ENCODE measurements at places on chromosomes 11 and 22. TPM values are rescaled to one million over a fixed set of nuclear protein-coding genes. Genes with fewer than 3 reads are reported as not detected.

DNA sequence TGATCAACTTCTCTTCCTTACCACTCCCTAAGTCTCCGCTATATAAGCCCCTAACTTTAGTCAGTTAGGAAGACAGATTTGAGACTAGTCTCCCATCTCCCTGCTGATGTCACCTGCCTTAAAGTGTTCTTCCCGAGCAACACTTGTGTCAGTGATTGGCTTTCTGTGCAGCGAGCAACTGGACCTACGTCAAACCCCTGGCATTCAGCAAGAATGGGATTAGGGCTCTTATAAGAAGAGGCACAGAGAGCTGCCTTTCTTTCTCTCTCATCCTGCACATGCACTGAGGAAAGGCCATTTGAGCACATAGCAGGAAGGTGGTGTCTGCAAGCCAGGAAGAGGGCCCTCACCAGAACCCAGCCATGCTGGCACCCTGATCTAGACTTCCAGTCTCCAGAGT lies 116.6 kb upstream of the THY1 start:
- H3K36me3 ChIP-seq: no peaks in the 10 kb centered on the region
- no peak overlapping the region for H3K4me3 ChIP-seq
- H3K27me3 ChIP-seq: no peaks in the 10 kb centered on the region
- DNase-seq: no peak
- no peaks in the 10 kb centered on the region for H3K4me1 ChIP-seq

GRCh38 chr11:62459080-62459479 lies 40.2 kb downstream of the SCGB1A1 start:
- no peak overlapping the region for H3K4me3 ChIP-seq
- no peak for DNase-seq
- no peaks in the 10 kb centered on the region for H3K27me3 ChIP-seq
- no peaks in the 10 kb centered on the region for H3K4me1 ChIP-seq
- H3K27ac ChIP-seq: no peak overlapping the region

DNA sequence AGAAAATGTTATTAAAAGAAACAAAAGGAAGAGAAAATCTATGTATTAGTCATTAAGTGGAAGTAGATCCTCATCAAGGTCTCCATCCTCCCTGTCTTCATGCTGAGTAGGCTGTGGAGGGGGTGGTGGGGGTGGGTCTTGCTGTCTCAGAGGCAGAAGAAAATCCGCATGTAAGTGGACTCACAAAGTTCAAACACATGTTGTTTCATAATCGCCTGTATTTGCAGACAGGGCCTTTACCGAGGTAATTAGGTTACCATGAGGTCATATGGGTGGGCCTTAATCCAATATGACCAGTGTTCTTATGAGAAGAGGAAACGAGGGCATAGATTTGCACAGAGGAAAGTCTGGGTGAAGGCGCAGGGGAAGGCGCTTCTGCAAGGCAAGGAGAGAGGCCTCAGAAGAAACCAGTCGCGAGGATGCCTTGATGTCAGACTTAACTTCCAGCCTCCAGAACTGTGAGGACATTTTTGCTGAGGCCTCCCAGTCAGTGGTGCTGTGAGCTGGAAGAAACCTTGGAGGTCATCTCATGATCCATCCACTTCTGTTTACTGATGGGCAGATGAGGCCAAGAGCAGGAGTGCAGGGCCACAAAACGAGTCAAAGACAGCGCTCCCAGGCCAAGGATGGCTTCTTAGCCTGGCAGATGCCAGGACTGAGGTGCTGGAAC lies 49.3 kb upstream of the THY1 start:
- H3K4me3 ChIP-seq: no peak overlapping the region
- no peak for DNase-seq
- no peaks in the 10 kb centered on the region for H3K4me1 ChIP-seq
- H3K27ac ChIP-seq: no peak overlapping the region

- H3K27me3 ChIP-seq: no peaks in the 10 kb centered on the region
- no peak overlapping the region for H3K27ac ChIP-seq
- H3K4me1 ChIP-seq: peaks cover 38% of the 10 kb centered on the region
- DNase-seq: no peak
- peaks cover 2% of the 10 kb centered on the region for H3K36me3 ChIP-seq
- no peak overlapping the region for H3K4me3 ChIP-seq
Observed at GRCh38 chr11:125516245-125516644, 20.2 kb upstream of the FEZ1 start.

GRCh38 chr11:3022300-3022967 lies 30.3 kb upstream of the NAP1L4 start:
- DNase-seq: no peak
- peaks cover 46% of the 10 kb centered on the region for H3K36me3 ChIP-seq
- no peaks in the 10 kb centered on the region for H3K27me3 ChIP-seq
- peak overlapping the region; percentile 13 for H3K4me3 ChIP-seq

GRCh38 chr11:47905358-47906059 lies 57.4 kb upstream of the NUP160 start:
- no peaks in the 10 kb centered on the region for H3K36me3 ChIP-seq
- H3K27me3 ChIP-seq: no peaks in the 10 kb centered on the region
- no peak for DNase-seq
- H3K4me3 ChIP-seq: no peak overlapping the region

- no peak overlapping the region for H3K27ac ChIP-seq
- peaks cover 19% of the 10 kb centered on the region for H3K4me1 ChIP-seq
- no peaks in the 10 kb centered on the region for H3K36me3 ChIP-seq
- peak; percentile 49 for DNase-seq
- peak overlapping the region; percentile 66 for H3K4me3 ChIP-seq
Observed at GRCh38 chr11:61955422-61956135, 5.4 kb downstream of the BEST1 start.

TIGD3 gene
- 1.8 TPM for total RNA-seq

MRPL23 gene
- total RNA-seq: 59.4 TPM

SLC35E4 gene
- total RNA-seq: 8.8 TPM

MAJIN gene
- 1.7 TPM for total RNA-seq
